ENCODE measurements at places on chromosomes 11 and 22.

GRCh38 chr22:50219800-50220602 is 19.2 kb downstream of the SELENOO start:
- DNase-seq = no peak

GRCh38 chr11:91869686-91870085 is 354.9 kb upstream of the FAT3 start:
- DNase-seq = no peak

DNA sequence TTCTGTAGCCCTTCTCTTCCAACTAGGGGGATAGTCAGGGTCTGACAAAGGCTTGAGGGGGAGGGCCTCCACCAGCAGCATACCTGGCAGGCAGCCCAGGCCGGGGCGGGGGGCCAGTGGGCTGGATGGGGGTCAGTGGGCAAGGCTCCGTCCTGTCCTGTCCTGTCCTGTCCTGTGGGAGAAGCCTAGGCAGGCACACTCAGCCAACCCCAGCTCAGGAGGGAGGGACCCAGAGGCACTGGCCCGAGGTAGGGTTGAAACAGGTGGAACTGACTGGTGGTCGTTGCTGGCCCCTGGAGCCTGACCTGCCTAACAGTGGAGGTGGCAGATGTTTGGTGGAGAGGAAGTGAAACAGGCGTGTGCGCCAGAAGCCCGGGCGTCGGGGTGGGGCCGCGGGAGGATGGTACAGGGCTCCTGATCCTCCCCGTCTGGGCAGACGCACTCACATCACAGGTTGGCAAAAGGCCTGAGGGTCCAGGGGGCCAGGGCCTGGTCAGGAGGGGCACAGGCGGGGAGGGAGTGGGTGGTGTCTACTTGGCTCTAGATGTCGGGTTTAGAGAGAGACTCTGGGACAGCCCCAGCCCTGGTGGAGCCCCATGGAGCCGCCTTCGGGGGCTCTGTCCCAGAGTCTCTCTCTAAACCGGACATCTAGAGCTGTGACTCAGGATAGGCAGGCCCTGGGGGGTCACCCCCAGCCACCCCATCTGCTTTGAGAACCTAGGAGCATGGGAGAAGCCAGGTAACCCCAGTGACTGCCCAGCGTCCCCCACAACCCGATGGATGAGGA is 32.5 kb upstream of the GRAMD4 start:
- no peak for DNase-seq

GRCh38 chr11:44446996-44447771 is 118.3 kb upstream of the CD82 start:
- DNase-seq = no peak

- no peak for DNase-seq
Measured at GRCh38 chr22:44640618-44641155, 61.3 kb upstream of the PRR5 start.

DNA sequence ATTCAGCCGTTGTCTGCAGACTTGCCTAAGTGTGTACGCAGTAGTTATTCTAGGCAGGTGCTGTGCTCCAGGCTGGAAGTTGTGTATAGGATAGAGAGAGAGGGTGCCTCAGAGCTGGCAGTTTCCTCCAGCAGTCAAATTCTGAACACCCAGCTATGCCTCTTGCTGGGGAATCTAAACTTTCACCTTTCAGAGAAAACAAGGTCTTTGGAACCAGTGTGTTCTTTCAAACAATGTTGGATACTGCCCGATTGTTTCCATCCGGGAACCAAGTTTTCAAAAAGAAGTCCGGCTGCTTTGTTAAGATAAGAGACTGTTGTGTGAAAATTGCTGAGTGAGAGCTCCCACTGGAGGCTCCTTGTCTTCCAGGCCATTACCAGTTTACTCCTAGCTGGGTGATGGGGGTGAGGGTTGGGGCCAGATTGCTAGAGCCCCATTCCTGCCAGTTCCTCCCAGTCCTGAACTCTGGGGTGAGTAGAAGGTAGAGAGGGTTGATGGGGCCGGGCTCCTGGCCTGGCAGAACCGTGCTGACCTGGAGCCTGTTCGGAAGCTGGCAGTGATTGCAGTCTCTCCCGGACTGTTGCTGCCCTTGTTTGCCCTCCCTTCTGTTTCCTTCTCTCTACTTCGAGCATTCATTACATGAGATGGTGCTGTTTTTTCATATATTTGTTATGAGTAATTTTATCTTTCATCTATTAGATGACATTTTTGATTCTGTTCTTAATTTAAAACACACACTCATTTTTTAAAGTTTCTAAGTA is 150.2 kb downstream of the TEAD1 start:
- DNase-seq = peak; percentile 45

DNA sequence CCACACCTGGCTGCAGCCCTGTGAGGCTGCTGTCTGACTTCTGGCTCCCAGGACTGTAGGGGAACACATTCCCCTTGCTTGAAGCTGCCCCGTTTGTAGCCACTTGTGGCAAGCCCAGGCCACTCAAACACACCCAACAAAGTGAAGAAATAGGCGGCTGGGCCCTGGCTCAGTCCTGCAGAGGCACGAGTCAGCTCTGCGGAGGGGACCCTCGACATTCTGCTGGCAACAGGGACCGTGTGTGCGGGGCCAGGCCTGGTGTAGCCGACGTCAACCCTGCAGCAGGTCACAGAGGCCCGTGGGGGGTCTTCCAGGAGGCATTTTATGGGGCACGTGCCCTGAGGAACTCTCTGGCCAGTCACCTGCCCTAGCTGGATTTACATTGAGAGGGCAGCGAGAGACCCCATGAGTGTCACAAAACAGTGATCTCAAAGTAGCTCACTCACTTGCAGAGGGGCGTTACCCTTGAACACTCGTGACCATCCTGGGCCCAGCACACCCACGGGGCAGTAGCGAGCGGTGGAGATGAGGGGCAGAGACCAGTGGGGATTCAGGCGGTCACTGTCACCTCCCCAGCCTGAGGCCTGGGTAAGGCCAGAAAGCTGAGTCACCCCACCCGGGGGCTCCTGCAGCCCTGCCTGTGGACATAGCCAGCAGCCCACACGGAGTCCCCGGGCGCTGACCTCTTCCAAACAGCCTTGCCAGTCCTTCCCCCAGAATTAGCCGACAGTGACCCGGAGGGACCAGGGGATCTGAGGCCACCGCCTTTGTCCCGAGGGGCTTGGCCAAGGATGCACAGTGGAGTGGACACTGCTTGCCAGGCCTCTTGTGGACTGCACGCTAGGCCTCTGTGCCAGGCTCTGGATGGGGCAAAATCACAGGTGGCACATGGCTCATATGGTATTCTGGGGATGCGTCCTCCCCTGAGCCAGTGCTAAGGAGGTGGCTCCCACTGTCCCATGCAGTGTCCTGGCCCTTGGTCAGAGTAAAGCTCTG is 139.5 kb downstream of the CTTN start:
- DNase-seq = no peak

DNA sequence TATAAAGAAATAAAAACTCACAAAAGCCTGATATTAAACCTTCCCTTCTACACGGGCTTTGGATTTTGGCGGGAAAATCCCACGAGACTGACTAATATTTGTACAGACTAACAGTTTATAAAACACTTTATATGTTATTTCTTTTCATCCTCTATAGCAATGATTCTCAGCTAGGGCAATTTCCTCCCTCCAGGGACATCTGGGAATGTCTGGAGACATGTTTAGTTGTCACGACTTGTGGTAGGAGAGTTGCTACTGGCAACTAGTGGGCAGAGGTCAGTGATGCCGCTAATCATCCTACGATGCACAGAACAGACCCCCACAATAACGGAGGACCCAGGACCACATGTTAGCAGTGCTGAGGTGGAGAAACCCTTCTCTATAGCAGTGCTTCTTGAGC is 304.8 kb upstream of the PITPNB start:
- no peak for DNase-seq

- DNase-seq = peak; percentile 58
Measured at GRCh38 chr11:74084796-74085541, 76.1 kb upstream of the UCP3 start.

DNA sequence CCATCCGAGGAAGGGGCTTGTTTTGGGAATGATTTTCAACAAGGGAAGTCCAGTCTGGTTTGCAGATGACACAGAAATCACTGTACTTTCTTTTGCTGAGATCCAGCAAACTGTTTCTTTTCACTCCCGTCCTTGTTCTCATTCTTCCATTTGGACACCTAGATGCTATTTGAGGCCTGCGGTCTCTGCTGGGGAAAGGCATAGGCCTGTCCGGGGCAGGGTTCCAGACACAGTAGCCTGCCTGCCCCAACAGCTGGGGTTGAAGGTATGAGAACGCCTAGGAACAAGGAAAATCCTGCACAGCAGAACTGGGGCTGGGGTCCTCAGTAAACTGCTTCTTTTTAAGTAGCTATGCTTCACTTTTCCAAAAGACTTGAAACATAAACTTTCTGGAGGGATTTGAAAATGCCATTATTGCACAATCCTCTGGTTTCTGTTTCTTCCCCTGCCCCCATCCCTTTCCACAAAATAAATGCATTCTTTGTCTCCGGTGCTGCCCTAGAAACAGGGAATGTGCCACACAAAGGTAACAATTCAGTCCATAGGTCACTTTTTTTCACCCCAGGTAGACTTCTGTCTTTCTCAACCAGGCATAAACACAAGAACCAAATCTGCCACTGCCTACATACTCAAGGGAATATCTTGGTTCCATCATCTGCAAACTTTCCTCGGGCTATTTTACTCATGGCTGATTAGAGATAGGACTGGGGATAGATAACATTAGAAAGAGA is 174.8 kb upstream of the MTMR2 start:
- peak; percentile 73 for DNase-seq

DNA sequence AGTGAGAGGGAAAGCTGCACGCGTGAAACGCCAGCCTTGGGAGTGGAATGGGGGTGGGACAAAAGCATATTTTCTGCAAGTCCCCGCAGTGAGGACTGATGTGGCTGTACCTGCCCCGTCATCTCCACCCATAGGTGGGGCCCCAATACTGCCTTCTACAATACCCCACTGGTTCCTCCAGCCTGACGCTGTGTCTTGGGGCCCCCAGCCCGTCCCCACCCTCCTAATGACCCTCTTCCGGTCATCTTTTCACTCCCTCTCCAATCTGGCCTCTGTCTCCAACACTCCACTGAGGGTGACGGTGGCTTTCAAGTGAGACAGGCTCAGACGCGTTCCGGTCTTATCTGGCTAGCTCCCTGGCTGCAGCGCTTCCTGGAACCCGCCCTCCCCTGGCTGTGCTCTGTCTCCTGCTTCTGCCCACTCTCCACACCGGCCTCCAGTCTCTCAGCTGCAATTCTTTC is 104.2 kb downstream of the MICAL3 start:
- peak; percentile 91 for DNase-seq

GRCh38 chr11:110000031-110000502 is 93.1 kb upstream of the ZC3H12C start:
- peak; percentile 86 for DNase-seq

DNA sequence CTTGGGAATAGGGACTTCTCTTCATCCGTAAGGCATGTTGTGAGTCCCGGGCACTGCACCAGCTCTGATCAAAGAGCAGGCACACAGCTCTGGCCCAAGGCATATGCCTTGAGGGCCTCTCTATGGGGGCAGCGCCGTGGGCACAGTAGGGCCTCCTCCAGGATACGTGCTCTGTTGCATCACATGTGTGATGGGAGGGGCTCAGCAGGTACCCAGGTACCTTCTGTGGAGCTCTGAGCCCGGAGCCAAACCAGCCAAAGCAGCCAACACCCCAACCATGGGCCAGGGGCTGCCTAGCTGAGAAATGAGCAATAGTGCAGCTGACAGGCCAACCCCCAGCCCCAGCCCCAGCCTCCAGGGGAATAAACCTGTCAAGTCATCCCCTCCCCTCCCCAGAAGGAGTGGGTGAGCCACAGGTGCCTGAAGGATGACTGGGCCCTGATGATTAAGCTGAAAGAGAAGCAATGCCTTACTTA is 79.7 kb upstream of the SHISAL1 start:
- no peak for DNase-seq

GRCh38 chr11:63672936-63673539 is 1.9 kb upstream of the ATL3 start:
- DNase-seq = no peak

DNA sequence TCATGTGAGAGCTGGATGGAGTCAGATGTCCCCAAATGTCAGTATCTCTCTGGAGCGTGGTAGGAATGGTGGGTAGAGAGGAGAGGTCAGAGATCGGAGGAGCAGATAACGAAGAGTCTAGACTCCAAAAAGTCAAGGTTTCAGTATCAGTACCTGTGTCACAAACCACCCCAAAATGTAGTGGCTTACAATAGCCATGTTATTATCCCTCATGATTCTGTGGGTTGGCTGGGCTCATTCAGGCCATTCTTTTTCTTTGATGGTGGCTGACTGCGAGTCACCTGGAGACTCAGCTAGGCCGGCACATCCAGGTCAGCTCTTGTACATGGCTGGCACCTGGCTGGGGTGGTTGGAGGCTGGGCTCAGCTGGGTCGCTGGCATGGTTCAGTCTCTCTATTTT is 7.3 kb upstream of the SSTR3 start:
- DNase-seq = no peak

DNA sequence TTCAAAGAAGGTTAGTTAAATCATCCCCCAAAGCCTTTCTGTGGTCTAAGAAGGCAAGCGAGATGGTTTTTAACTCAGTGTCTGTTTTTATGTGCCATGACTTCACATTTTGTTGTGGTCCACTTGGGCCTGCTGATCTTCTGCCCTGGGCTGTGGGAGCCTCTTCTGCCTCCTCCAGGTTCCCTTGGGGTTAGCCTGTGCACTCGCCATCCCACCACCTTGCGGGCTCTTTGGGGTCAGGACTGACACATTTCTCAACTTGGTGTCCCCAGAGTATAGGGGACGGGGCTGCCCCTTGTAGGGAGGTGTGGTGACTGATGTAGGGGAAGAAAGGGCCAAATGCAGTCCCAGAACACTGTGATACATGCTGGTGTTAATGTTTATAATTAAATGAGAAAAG is 207.0 kb downstream of the TBC1D22A start:
- DNase-seq = no peak

- peak; percentile 52 for DNase-seq
Measured at GRCh38 chr11:45180179-45180847, 33.9 kb downstream of the PRDM11 start.

DNA sequence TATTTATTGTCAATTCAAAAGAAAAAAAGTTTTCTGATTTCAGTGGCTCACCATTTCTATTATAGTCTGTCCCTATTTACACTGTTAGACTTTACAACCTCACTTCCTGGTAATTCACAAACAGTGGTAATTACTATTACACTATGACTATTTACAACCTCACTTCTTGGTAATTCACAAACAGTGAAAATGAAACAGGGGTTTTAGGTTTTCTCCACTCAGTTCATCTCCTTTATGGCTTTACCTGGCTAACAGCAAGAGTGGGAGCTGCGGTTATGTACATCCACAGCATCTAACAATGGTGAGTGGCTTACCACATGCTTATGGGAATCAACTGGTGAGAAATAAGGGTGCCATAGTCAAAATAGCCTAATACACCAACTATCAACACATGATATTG is 166.4 kb downstream of the CASP12 start:
- DNase-seq = no peak

DNA sequence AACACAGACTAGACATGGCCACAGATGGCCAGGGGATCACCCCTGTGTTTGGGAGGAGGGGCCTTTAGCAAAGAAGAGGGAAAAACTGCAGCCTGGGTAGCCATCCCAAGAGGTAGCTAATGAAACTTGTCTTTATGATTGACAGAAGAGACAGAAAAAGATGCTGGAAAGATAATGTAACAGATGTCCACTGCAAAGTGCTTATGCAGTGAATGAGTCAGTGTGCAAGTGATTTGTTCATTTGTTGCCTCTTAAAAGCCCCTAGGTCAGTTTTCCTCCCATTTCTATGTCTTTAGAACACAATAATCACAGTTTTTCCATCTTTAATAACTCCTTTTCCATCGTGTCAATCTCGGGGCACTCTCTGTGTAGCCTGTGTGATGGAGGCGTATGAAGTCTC is 57.2 kb downstream of the INSC start:
- no peak for DNase-seq

GRCh38 chr11:113176599-113177360 is 137.6 kb upstream of the TTC12 start:
- DNase-seq = no peak
